Activated naive CD4-positive, alpha-beta T cell (primary cell): ENCODE measurements at places on chromosomes 11 and 22.

DNA sequence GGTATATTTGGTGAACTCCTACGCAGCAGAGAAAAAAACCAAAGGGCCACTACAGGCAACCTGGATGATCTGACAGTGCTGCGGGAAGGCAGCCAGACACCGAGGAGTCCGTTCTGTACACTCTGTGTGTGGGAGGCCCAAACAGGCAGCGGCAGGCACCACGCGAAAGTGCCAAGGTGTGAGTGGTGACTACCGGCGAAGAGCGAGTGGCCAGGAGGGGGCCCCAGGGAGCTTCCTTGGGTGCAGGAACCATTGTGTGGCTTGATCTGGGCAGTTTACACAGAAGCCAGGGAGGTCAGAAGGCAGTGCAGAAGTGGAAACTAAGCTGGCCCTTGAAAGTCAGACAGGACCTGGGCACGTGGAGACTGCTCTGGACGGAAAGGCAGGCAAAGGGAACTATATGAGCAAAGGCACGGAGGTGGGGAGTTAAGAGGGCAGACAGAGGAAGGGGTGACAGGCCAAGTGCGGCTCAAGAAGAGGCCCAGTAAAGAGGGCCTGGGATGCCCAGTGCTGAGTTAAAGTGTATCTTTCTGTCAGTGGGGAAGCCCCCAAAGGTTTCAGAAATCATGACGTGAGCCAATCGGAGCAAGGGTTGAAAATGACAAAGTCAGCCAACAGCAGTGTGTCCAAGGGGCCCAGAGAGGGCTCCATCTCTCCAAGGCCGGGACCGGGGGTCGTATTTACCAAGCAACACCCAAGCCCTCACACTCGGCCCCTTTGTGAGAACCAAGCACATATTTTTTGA is 10.6 kb downstream of the TMEM184B start:
- DNase-seq: peak; percentile 21

DNA sequence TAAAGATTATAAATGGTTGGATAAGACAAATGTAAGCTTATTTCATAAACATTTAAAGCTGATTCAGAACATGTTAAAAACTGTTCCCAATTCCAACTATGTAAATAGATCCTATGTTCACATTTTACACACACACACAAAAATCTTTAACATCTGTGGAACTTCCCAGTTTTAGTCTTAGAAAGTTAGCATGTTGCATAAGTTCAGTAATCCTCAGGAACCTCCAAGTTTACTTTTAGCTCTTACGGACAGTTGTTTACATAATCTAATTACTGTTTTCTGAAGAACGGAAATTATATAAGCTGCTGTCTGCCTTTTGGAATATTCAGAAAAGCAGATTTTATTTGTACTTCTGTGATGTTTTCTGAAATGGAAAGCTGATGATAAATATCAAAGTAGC is 53.3 kb downstream of the PANX1 start:
- DNase-seq: no peak

DNA sequence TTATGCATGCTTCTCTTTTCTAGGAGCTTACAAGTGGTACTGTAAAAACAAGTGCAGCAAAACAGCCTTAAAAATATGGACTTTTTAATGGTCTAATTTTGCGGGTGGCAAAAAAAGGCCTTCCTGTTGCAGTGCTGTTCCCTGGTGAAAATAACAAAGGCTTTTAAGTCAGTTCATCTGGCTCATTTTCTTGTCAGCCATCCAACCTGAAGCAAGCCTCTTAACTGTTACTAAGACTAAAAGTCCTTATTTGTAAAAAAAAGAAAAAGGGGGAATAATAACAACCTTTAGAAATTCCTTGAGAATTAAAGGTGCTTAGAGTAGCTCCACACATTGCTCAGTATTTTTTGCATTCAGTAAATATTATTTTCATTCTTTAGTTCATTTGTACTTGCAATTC is 200.5 kb upstream of the CHORDC1 start:
- no peak for DNase-seq

DNA sequence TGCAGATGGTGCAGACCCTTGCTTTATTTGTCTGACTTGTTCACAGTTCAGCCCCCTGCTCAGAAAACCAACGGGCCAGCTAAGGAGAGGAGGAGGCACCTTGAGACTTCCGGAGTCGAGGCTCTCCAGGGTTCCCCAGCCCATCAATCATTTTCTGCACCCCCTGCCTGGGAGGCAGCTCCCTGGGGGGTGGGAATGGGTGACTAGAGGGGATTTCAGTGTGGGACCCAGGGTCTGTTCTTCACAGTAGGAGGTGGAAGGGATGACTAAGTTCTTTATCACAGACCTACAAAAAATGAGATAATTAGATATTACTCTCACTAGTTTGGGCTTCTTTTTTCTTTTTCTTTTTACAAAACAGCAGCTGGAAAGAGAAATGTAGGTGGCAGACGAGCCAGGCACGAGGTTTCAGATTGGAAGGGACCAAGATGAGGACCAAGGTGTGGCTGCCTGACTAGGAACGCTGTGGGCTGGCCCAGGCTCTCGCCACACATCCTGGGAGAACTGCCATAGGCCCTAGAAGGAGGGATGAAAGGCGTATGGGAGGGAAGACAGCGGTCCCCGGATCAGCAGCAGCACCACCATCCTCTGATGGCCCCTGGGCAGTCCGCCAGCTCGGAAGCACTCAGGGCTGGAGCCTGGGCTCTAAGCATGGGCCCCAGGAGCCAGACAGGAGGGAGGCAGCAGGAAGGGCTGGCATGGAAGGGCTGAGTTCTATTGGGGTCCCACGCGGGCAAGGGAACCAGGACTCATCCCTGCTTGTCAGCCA is 14.2 kb downstream of the TXN2 start:
- no peak for DNase-seq

GRCh38 chr22:17258788-17259148 is 39.5 kb upstream of the ADA2 start:
- no peak for DNase-seq

DNA sequence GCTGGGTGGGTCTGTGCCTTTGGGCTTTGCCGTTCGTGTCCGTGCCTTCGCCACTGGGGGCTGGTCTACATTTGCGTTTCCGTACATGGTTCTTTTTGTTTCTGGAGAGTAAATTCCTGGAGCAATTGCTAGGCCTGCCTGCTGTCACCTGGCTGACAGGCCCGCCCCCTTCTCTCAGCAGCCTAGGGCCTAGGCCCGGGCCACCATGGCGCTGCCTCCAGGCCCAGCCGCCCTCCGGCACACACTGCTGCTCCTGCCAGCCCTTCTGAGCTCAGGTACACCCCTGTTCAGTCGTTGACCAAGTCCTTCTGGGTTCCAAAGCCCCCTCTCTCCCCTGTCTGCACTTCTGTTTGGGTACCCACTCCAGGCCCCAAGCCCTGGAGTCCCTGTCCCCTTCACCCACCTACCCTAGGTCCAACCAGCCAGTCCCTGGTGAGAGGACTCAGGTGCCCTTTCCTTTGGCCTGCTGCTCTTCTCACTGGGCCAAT is 649 bp downstream of the TMEM25 start:
- DNase-seq: no peak

GRCh38 chr11:17699147-17700114 is 19.9 kb upstream of the MYOD1 start:
- DNase-seq: no peak

DNA sequence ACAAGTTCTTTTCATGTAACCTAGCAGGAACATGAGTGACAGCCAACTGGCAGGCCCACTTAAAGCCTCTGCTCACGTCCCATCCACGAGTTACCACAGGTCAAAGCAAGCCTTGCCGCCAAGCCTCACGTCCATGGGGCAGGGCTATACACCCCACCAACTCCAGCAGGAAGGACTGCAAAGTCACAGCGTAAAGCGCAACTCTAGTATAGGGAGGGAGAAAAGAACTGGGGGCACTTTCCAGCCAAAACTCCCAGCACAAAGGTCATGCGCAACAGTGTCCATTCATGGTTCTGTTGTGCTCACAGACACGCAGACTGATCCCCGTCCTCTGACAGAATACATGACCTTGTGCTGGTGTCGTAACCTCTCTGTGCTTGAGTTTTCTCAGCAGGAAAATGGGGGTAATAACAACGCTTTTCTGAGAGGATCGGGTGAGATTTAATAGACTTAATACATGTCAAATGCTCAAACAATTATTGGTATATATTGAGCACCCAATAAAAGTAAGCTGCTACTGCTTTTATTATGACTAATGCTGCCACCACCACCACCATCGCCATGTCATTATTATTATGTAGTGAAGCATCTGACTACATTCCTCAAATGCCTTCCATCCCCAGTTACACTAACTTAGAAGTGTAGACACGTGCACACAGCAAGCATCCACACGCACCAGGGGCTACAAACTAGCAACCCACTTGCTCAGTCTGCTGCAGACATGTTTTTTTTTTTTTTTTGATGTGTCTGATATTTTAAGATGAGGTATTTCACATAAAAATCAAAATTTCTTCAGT is 104.4 kb upstream of the PARVA start:
- DNase-seq: no peak

DNA sequence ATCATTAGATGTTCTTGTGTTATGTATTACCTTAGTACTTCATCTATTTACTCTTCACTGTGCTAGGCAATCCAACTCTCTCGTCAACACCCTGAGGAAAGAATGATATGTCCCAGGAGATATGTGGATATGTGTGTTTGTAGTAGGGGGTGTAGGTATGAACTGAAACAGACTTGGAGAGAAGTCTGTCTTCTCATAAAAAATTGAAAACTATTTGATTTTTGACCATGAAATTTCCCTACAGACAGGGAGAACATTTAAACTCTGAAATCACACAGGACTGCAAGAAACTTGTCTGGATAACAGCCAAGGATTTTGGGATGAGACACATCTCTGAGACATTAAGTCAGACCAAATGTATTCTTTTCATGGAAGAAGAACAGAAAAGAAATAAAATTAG is 967.0 kb upstream of the FAT3 start:
- DNase-seq: no peak

GRCh38 chr11:107018219-107018901 is at the start of gene GUCY1A2:
GUCY1A2 (minus strand) TSS chr11:107018476; CDS start chr11:107018055, 421 bp downstream.
- DNase-seq: no peak

DNA sequence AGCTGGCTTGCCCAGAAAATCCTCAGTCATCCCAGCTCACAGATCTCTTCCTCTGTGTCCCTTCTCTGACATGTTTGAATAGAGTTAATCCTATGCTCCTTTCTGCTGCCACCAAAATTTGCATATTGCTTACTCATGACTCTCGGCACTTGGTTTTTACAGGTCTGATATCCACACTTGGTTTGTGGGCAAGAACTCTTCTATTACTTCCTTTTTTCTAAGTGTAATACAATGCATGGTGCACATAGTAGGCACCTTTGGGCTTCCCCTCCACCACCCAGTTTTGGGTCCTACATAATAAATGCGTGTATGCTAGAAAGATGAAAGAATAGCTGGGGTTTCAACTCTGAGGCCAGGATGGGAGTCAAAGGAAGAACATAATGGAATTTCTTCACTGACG is 69.7 kb upstream of the GRK3 start:
- DNase-seq: no peak

GRCh38 chr22:27089264-27089663 is 431.9 kb downstream of the MIAT start:
- no peak for DNase-seq
